IgD-negative memory B cell (primary cell): ENCODE measurements at places on chromosomes 7 and 10. TPM values are rescaled to one million over a fixed set of nuclear protein-coding genes. Genes with fewer than 3 reads are reported as not detected.

The CALHM1 gene
- polyA plus RNA-seq, result 1.4 TPM

The SEMA3E gene
- polyA plus RNA-seq, result not detected

The FAM25C gene
- not detected for polyA plus RNA-seq

The CYP2C19 gene
- not detected for polyA plus RNA-seq

The DNAJC12 gene
- not detected for polyA plus RNA-seq

The ASZ1 gene
- polyA plus RNA-seq, result not detected
